ENCODE measurements at places on chromosomes 7 and 10.
A peak's percentile ranks its signal among the peaks of the same experiment; 100 is the strongest.

DNA sequence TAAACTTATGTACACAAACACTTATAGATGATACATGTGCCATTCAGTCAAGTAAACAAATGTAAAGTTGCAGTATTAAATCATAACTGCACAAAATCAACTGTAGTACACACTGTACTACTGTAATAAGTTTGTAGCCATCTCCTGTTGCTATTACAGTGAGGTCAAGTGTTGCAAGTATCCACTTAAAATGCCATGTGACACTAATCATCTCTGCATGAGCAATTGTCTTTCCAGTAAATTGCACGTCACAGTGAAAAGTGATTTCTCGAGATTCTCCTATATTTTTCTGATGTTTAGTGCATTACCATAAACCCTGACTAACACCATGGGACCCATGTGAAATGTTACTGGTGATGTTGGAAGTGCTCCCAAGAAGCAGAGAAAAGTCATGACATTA lies 293.3 kb upstream of the SP4 start:
- no peak for DNase-seq

- no peak for DNase-seq
These were observed 74.1 kb downstream of the ADD3 start for GRCh38 chr10:110081911-110082310.

GRCh38 chr10:128498746-128499145 lies 372.5 kb upstream of the MKI67 start:
- DNase-seq: no peak

DNA sequence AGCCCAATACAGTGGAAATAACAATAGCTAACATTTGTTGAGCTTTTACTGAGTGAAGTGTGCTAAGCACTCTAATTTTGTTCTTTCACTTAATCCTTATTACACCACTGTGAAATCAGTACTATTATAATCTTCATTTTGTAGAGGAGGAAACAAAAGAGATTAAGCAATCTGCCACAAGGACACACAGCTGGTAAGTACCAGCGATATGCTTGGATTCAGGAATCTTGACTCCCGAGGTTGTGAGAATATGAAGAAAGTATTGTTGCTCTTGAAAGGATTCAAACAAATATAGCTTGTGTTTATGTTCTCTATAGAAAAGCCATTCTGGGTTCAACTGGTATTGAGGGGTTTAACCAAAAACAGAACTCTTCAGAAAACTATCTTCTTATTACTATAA lies 93.7 kb upstream of the HECTD2 start:
- no peak for DNase-seq

GRCh38 chr10:94428766-94429707 lies 26.7 kb downstream of the TBC1D12 start:
- DNase-seq: no peak

DNA sequence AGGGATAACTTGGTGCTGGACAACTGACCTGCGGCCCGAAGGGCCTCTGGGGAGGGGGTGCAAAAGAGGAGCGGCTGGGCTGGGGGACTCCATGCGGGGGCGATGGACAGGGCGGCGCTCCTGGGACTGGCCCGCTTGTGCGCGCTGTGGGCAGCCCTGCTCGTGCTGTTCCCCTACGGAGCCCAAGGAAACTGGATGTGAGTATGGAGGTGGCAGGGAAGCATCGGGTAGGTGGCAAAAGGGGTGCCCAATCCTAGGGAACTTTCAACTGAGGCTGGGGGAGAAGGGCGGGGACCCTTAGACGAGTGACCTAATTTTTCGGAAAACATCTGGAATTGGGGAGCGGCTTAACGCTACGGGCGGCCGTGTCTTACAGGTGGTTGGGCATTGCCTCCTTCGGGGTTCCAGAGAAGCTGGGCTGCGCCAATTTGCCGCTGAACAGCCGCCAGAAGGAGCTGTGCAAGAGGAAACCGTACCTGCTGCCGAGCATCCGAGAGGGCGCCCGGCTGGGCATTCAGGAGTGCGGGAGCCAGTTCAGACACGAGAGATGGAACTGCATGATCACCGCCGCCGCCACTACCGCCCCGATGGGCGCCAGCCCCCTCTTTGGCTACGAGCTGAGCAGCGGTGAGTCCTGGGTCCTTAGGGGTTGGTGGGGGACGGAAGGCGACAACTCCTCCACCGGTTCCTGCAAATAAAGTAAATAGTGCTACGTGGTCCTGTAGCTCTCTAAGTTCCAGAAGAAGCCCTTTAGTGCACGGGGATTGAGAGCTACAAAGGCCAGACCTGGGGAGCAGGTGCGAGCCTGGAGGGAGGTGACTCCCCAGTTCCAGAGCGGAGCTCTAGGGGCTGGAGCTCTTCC lies 622 bp downstream of the WNT16 start:
- DNase-seq: peak; percentile 49

DNA sequence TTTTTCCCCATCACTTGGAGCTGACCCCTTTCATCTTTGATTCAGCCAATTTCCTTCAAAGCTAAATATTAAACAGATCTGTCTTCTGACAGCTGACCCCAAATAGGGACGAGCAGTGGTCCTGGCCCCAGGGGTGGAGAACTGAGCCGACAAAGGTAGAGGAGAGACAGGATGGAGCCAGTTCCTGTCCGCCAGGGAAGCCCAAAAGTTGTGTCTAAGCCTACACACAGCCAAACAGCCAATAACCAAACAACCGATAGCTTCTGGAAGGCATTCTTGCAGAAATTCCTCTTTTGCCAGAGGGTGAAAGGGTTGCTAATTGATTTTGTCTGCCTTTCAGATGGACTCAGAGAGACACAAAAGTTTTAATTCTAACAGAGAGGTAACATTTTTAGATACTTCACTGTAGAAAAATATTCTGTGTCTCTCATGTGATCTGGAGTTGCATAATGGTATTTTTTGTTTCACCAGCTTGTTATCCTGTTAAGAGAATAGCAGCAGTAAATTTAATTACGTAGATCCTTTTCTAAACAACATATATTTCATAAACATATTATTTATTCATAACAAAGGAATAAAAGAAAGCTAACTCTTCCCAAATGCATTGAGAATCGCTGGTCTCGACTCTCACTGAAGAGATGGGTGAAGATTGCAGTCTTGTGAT lies 161.7 kb upstream of the LYZL1 start:
- DNase-seq: no peak

All from stimulated activated naive B cell treated with anti-CD40 and anti-IgM and Interleukin-4, amounts not matched to agents 10 μg/mL and 1 μg/mL and 100 μg/mL, for 72 hours (primary cell).